Amygdala (tissue), 56 donors: ENCODE measurements at places on chromosomes 12 and 14.

- DNase-seq = no peak
Measured at GRCh38 chr12:47361389-47362021, 281.7 kb upstream of the AMIGO2 start.

- no peak for DNase-seq
Measured at GRCh38 chr12:95060951-95061350, 12.5 kb downstream of the NR2C1 start.

DNA sequence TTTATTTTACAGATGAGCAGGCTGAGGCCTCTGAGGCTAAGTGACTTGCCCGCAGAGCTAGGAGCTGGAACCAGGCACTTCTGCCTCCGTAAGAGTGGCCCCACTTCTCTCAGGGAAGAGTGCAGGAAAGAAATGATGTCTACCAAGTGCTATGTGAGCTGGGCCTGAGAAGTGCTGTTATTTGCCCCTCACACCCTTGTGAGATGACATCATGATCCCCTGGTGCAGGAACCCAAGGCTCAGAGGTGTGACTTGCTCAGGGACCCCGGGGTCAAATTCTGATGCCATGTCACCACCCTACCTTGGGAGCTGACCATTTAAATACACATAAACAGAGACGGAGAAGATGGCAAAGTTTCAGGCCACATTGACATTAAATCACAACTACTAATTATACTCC, 63.7 kb upstream of the DDX11 start:
- DNase-seq = no peak

GRCh38 chr14:66056268-66056907, 429.8 kb upstream of the CCDC196 start:
- DNase-seq = no peak

DNA sequence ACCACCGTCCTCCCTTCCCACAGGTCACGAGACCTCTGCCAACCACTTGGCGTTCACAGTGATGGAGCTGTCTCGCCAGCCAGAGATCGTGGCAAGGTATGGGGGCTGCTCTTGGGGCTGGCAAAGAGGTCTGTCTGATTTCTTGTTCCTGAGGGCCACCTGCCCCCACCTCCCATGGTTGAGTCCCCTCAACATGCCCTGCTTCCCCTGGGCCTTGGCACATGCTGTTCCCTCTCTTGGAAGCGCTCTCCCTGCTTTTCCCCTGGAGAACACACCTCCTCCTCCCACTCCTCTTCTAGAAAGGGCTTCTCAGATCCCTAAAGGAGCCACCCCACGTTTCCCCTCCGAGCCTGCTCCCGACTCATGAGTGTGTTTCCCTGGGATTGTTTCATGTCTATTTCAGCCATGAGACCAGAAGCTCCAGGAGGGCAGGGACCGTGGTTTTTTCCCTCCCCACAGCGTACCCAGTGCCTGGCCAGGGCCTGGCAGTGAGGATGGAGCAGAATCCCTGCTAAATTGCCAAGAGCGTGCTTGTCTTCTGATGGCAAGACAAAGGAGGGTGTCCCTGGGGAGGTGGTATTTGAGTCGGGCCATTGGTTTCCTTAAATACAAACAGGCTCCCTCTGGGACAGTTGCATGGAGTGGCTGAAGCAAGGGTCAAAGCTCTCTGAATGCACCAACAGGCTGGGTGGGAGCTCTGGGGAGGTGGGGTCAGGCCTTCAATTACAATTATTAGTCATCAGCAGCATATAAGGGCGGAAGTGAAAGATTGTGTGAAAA, 34.1 kb downstream of the CYP46A1 start:
- DNase-seq = no peak

- no peak for DNase-seq
Measured at GRCh38 chr12:120653611-120654010, 13.2 kb downstream of the CABP1 start.
